ENCODE measurements at places on chromosomes 2 and 18. TPM values are rescaled to one million over a fixed set of nuclear protein-coding genes. Genes with fewer than 3 reads are reported as not detected.

The ASIC4 gene
- under 0.01 TPM for total RNA-seq

The PCARE gene
- total RNA-seq: under 0.01 TPM

The TUBA4A gene
- 7.7 TPM for total RNA-seq

The CRACDL gene
- not detected for total RNA-seq

DNA sequence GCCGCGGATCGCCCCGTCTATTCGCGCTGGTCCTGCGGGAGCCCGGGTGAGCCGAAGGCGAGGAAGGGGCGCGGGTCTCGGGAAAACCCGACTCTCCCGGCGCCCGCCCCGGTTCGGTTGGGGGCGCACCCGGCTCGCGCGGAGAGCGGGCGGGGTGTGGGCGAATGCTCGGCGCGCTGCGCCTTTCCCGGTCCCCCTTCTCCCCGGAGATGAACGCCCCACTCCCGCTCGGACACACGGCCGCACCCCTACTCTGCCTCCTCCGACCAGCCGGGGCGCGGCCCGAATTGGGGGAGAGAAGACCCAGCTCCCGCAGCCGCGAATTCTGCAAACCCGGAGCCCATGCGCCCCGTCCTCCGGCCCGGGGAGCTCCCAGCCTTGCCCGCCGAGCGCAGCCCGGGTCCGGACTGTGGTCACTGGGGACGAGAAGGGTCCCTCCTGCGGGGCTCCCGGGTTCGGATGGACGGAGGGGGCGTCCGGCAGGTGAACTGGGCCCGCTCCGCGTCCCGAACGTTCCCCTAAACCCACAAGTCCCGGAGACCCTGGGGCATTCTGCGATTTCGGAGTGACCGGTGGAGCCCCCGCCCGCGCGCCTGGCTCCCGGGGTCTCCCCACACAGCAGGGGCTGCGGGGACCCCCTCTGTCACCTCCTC lies 734 bp downstream of the KCNG2 start:
- peaks cover 13% of the 10 kb centered on the region for H3K4me1 ChIP-seq
- peaks cover 28% of the 10 kb centered on the region for H3K27me3 ChIP-seq
- no peaks in the 10 kb centered on the region for H3K36me3 ChIP-seq

DNA sequence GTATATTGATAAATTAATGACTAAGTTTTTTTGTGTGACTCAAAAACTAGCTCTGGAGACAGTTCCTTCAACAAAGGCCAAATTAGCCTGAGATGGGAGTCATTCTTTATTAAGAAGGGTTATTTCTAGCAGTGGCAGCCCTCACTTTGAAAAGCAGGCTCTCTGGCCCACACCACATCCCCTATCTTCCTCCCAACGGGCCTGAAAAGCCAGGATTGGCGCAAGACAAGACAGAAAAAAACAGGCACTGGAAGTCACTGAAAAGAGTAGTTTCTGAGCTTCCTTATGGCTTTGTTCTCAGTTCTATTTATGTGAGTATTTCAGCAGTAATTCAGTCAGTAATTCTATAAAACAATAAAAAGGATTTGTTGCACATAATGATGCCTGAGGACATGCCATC lies 149.0 kb downstream of the LAMA3 start:
- H3K27ac ChIP-seq: no peak overlapping the region
- H3K4me3 ChIP-seq: no peak overlapping the region
- H3K4me1 ChIP-seq: no peaks in the 10 kb centered on the region
- no peak for DNase-seq
- H3K27me3 ChIP-seq: no peaks in the 10 kb centered on the region
- H3K36me3 ChIP-seq: no peaks in the 10 kb centered on the region

DNA sequence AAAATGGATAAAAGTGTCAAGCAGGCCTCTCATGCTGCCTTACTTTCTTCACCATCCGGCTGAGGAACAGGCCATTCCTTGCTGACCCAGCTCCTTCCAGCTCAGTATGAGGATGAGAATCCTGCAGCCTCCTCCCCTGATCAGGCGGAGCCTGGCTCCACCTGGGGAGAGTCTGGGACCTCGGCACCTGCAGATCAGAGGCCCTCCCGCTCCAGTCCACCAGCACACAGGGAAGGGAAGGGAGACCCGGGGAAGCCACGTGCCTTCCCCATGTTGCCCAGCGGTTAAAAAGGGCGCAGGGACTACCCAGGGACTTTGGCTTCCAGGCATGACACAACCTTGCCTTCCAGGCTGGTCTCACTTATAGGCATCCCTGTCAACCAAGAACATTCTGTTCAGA lies 172.0 kb downstream of the NDUFA10 start:
- DNase-seq: no peak
- no peak overlapping the region for H3K27ac ChIP-seq

Data from fibroblast of lung (primary cell).